GM04504 (cell line): ENCODE measurements at places on chromosomes 1 and 21.

GRCh38 chr1:44934791-44935190, 51.6 kb downstream of the EIF2B3 start:
- DNase-seq, result no peak

- DNase-seq, result no peak
These were observed 34.8 kb upstream of the ATP6V1G3 start for GRCh38 chr1:198575292-198575691.

DNA sequence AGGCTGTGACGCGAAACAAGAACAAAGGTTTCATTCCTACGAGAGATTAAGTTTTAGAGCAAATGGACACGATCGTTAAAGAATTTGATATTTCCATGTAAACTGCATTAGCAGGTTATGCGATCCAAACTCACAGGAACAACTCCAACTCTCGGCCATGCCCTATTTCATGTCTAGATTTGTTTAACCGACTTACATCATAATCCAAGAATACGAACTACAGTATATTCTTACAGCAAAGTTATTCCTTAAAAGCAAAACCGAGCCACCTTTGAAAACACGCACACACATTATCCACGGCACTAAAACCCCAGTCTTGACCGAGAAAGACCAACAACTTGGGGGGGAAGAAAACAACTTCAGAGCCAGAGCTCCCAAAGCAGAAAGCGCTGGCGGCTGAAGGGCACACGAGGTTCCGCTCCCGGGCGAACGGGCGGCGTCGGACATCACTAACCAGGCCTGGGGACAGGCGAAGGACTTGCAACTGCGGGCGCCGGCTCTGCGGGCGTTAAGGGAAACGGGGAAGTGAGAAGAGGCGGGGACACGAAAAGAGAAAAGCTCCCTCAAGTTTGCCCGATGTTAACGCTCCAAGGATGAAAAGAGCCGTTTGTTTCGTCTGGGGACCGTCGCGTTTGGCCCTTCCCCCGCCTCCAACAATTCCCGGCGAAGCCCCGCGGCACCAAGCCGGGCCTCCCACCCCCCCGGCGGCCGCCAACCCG, 690 bp downstream of the B3GALNT2 start:
- DNase-seq, result no peak

DNA sequence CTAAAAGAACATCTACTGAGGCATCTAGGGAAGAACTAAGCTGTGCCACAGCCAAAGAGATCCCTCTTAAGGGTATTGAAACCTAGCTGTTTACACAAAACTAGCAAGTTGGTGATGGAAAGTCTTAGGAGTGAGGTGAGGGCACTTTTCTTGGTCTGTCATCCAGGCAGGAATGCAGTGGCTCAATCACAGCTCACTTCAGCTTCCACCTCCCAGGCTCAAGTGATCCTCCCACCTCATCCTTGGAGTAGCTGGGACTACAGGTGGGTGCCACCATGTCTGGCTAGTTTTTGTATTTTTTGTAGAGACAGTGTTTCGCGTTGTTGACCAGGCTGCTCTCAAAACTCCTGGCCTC, 2.4 kb downstream of the PLEKHO1 start:
- no peak for DNase-seq

GRCh38 chr1:16926491-16927073, 4.9 kb downstream of the CROCC start:
- no peak for DNase-seq

DNA sequence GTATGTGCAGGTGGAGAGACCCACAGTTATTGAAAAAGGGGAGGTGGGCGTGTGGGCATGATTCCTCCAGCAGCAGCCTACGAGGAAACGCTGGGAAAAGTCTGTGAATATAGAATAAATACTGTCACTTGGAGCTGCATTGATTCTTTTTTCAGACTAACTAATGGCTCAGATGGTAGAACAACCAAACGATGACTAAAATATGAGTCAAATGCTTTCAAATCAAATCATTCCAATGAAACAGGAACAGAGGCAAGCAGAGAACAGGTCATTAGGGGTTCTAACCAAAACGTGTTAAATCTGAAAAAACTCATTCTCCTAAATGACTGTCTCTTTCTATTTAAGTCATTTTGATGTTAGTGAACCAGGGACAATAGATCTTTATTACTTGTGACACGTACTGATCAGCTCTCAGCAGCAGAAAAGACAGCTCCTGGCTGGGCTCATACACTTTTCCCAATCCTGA, 35.1 kb upstream of the SEC16B start:
- DNase-seq, result peak; percentile 10

DNA sequence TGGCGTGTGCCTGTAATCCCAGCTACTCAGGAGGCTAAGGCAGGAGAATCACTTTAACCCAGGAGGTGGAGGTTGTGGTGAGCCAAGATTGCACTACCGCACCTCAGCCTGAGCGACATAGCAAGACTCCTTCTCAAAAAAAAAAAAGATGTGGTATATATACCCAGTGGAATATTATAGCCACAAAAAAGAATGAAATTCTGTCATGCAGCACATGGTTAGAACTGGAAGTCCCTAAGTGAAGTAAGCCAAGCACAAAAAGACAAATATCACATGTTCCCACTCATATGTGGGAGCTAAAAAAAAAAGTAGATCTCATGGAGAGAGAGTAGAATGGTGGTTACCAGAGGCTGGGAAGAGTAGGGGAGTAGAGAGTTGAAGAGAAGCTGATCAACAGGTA, 18.7 kb downstream of the PSMB4 start:
- DNase-seq, result no peak

GRCh38 chr1:34924759-34925555, 4.5 kb downstream of the DLGAP3 start:
- DNase-seq, result peak; percentile 26

GRCh38 chr21:23890652-23891051, 1716.6 kb downstream of the MRPL39 start:
- no peak for DNase-seq

GRCh38 chr1:16421201-16421600, 16.0 kb downstream of the SPATA21 start:
- DNase-seq, result no peak

GRCh38 chr21:35921471-35921870, 138.9 kb downstream of the SETD4 start:
- no peak for DNase-seq

- DNase-seq, result no peak
These were observed 180.6 kb downstream of the PAPPA2 start for GRCh38 chr1:176643536-176643935.

- DNase-seq, result no peak
These were observed 58.7 kb upstream of the GADD45A start for GRCh38 chr1:67626090-67626860.

- DNase-seq, result no peak
These were observed 10.5 kb downstream of the MTX1 start for GRCh38 chr1:155218854-155219591.

DNA sequence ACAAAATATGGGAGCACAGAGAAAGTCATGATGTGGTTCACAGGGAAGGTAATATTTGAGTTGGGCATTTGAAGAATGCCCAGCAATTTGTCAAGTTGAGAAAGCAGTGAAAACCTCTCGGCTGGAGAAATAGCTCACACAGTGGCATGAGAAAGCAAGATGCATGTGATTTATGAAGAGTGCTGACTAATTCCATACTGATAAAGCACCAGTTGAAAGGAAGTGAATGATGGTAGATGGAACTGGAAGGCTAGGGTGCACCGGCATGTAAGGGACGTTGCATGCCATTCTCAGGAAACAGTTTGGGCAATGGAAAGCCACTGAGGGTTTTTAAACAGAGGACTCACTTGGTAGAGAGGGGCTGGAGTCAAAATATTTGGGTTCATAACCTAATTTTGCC, 53.5 kb upstream of the MTF2 start:
- DNase-seq, result no peak

DNA sequence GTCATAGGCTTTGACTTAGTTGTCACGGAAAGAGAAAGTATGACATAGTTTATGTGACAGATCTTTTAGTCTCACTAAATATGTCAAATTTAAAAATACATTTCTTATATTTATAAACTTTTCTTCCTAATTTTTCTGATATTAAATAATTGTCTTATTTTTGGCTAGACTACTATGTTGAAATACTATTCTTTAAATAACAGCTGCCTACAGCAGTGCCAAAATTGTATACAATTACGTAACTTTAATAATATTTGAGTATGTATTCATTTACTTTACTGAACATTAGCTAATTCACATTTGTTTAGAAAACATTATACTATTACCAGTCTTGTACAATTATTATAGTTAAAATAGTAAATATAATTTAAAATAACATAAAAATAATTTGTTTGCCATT, 137.4 kb downstream of the ADGRL4 start:
- no peak for DNase-seq

DNA sequence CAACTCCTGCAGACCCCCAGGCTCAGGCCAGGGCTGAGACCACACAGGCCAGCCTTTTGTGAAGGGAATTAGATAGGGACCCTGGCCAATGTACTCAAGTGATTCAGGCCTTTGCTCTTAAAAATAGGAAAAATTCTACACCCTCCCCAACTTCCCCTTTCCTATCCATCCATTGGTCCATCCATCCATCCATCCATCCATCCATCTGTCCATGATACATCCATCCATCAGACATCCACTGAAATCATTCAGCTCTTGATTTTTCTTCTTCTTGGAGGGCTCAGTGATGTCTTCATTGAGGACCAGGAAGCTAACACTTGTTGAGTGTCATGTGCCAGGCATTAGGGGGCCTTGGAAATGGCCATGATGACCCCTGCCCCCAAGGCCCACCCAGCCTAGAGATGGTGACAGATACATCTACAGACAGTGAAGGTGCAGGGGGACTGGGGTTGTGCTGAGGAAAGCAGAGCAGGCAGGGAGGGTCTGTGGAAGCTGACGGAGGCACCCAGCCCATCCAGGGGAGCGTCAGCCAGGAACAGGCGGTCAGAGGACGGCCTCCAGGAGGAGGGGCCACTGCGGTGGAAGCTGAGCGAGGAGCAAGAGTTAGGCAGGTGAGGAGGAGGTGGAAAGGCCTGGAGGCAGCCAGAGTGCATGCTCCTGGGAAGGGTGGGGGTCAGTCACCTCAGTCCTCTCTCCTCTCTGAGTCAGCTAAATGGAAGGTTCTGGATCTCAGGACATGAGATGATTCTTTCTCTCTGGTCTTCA, 81.9 kb downstream of the EPHB2 start:
- no peak for DNase-seq

GRCh38 chr1:46352363-46352762, 11.8 kb downstream of the NSUN4 start:
- no peak for DNase-seq

GRCh38 chr21:45146801-45147200, 72.4 kb downstream of the ADARB1 start:
- no peak for DNase-seq

DNA sequence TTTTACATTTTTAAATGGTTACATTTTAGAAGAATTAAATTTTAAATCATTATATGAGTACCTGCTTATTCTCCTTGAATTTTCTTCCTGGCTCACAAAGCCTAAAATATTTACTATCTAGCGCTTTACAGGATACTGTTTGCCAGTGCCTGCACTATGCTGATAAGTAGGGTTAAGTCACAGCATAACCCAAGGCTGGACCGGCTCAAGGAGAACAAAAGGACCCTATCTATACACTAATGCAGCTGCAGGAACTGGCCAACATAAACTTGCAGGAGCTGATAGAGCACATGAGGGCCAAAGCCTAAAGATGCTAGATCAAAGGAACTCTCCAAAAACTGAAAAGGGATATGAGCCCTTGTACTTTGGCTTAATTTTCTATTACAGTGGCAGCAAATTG, 1086.9 kb upstream of the TMPRSS15 start:
- no peak for DNase-seq

DNA sequence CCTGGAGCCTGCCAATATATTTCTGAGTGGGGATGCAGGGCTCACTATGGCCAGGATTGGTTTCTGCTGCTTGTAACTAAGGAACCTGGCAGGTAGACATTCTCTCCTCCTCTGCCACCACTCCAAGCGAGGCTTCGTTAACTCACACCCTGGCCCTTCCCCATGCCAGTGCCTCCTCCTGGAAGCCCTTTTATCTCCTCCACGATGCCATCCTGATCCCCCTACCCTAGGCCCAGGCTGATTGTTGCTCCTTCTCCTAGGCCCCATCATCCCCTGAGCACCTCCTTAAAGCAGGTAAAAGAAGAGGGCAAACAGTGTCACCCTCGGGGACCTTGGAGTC, 118.5 kb downstream of the DMRTB1 start:
- DNase-seq, result no peak

DNA sequence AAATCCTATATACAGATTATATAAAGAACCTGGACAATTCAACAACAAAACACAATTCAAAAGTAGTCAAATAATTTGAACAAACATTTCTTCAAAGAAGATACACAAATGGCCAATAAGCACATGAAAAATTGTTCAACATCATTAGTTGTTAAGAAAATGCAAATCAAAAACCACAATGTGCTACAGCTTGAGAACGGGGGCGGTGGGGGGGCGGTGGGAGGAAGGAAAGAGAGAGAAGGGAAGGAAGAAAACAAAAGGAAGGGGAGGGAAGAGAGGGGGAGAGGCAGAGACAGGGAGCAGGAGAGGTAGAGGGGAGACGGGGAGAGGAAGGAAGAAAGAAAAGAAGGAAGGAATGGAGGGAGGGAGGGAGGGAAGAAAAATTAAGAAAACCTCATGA, 44.1 kb downstream of the ASH1L start:
- DNase-seq, result no peak
